ENCODE measurements at places on chromosomes 11 and 22.

DNA sequence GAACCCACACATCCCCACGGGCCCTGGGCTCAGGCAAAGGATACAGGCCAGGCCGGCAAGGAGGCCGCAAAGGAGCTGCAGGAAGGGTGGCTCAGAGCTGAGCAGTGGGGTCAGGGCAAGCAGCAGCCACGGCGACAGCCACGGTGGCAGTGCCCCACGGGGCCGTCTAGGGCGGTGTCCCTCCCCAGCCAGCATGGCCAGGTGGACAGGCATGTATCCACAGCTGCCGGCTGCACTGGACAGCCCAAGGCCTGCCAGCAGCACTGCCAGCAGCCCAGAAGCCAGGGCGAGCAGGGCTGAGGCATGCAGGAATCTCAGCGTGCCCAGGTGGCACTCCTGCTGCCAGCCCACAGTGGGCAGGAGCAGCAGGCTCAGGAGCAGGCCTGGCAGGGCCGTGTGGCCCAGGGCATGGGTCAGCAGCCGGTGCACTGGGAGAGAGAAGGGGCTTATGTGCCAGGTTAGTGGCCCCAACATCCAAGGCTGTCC, 3.9 kb downstream of the RHBDD3 start:
- no peak for DNase-seq

- no peak for DNase-seq
These were observed 35.9 kb upstream of the NAV2 start for GRCh38 chr11:19676475-19677380.

DNA sequence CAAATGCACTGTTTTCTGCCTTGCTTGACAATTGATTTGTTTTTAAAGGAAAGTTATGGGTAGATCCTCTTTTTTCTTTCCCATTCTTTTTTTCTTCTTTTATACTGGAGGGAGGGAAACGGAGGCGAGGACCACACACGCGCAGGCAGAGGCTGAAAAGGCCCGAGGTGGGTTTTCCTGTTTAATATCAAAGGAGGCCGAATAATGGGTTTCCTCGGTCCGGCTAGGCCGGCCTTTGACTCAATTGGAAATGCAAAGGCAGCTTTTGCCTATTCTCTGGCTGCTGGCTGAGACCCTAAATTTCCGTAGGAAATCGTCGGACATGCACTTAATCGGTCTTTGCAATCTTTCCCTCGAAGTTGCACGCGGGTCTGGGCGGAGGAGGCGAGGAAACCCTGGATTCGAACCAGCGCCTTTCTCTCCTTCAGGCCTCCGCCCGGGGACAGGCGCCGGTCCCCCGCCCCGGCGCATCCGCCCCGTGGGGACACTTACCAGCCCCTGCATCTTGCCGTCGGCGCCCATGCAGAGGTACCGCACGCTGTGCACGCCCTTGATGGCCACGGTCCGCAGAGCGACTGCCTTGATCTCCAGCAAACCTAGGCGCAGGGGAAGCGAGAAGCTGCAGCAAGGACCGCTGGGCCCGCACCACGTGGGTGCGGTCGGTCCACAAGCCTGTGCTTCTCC, 911 bp downstream of the FGF19 start:
- no peak for DNase-seq

- DNase-seq: no peak
These were observed 476 bp upstream of the BARX2 start for GRCh38 chr11:129374993-129375750.

DNA sequence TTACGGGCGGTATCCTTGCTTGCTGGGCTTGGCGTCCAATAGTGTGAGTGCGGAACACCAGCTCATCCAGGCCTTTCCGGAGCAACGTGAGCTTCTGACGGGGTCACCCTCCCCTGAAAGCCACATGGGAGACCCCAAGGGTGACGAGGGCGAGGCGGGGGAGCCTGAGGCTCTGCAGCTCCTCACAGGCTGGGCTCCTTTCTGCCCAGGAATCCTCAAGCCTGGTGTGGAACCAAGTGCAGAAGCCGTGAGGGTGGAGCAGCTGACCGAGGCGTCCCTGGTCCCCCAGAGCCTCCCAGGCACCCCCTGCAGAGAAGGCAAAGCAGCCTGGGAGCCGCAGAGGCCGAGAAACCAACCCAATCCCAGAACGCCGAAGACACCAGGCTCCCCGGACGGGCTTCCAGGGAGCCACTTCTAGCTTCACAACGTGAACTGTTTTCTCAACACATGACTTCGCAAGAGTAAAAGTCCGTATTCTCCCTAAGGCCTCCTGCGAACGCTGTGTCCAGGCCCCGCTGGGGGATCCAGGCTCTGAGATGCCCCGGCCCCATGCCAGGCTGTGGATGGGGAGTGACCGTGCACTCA, 530.3 kb downstream of the BRD1 start:
- no peak for DNase-seq

DNA sequence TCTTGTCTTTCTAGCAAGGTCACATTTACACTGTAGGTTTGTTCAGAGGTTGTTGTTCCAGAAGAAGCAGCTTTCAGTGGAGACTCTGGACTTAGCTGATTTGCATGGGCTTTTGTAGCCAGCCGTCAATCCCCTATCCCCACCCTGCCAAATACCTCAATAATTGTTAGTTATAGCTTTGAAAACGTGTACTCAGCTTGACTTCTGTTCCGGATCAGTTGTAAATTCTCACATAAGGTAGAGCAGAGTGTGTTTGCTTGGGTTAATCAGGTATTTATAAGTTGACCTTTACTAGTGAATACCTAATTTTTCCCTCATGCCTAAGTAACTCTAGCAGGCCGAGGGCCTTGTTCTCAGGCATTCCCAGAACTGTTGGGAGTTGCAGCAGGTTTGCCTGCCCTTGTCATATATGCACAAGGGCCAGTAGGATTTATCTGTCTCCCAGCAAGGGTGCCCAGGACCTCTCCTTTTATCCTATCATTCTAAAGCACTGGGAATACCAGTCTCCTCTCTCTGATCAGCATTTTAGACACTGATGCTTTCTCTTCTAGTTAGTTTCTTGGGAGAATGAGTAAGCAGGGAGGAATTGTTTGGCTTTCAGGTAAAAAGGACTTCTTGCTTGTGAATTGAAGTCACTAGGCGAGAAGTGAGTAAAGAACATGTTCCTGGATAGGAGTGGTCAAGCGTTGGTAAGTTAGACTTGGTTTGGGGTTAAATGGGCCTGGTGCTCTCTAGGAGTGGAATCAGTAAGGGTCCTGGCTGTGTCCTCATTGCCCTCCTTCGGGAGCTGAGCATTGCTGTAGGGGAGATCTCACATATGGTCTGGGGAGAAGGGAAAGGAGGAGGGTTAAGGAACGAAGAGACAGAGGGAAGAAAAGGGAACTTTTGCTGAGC, 22.1 kb downstream of the STIM1 start:
- DNase-seq: no peak

DNA sequence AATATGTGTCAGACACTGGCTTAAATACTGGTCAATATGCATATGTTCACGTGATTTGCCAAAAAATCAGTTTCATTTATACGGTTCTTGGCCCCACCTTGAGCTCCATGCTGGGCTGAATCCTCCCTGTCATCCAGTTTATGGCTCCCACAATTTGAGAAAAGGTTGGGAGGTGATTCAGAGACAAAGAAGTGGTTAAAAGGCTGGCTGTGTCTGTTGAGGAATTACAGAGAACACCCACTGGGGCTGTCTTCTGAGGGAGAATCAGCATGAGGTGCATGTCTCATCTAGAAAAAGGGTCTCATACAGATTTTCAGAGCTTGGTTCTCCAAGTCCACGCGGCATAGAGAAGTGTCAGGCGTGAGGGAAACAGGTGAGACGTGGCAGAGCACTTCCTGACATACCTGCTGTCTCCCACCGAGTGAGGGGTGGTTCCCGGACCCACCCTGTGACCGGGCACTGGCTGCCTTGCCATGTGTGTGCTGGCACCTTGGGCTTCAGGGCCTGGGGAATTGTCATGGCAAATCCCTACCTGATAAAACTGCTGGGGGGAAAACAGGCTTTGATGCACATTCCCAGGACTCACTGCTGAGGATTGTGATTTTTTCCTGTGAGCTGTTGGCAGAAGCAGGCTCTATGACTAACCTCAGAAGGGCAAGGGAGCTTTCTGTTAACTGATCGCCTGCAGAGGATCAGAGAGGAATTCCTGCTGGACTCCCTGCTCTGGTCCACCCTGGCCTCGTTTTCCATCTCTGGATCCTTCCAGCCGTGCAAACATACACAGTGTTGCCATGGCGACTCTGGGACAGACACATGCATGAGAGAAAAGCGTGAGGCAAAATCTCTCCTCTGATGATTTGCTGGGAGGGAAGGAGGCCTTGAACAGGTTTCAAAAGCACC, 223.6 kb downstream of the ADAMTS15 start:
- no peak for DNase-seq

- no peak for DNase-seq
These were observed 72.0 kb downstream of the ARHGAP42 start for GRCh38 chr11:100759106-100759505.

DNA sequence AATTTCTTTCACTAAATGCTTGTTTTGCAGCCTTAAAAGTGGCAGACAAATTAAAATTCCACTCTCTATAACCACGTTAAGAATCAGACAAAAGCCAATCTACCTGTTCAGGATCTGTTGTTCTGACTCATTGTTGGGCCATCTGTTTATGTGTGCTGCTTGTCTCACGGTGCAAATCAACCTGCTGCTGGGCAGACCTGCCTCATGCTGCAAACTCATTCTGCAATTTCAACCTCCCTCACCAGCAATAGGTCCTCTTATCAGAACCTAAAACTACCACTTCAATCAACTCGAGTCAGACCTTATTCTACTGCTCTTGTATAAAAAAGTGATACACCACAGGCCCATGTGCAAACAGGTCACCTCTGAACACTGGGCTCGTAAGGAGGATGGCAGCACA, 75.1 kb downstream of the LARGE2 start:
- no peak for DNase-seq

DNA sequence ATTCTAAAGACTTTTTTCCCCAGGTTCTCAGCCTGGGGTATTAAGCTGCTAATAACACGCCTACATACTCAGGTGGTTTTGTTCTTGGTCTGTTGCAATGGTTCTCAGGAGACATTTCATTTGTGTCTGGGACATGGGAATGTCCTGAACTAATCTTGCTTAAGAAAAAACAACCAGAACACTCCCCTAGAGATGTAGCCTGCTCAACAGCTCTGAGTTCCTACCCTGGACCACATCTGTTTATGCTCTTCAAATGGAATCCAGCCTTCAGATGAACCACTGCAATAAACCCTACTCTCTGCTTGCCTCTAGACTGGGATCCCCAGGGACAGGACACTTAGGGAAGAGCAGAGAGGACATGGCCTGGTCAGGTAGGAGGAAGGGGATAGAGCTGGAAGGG, 29.9 kb downstream of the RELT start:
- DNase-seq: no peak

Data from KG1 (cell line).